ENCODE measurements at places on chromosomes 5 and 9. TPM values are rescaled to one million over a fixed set of nuclear protein-coding genes. Genes with fewer than 3 reads are reported as not detected.

DNA sequence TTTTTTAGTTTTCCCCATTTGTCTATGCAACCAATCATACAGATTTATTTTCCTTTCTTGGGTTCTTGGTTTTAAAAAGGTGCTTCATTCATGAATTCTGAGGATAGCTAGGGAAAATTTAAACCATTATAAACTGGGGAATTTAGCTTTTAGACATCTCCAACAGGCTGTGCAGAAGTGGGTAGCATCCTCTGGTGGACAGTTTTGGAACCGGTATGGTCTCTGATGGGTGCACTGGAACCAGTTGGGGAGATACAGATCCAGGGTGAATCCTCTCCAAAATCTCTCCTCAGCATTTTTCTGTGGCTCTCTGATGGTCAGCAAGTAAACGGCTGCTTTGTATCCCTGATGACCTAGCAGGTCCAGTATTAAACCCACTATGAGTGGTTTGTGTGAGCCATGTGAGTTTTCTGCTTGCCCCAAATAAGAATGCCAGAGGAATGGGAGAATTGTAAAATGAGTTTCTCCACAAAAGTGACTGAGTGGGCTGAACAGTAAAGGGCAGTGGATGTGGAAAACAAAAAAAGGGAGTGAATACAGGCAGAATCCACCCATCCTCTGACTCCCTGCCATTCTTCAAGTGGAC is 9.1 kb upstream of the DNAJC25 start:
- peaks cover 2% of the 10 kb centered on the region for H3K4me1 ChIP-seq
- no peaks in the 10 kb centered on the region for H3K27me3 ChIP-seq
- no peak overlapping the region for H3K4me3 ChIP-seq
- peak; percentile 64 for DNase-seq

- H3K36me3 ChIP-seq = no peaks in the 10 kb centered on the region
- no peaks in the 10 kb centered on the region for H3K27me3 ChIP-seq
- peaks cover 13% of the 10 kb centered on the region for H3K4me1 ChIP-seq
- no peak for DNase-seq
Measured at GRCh38 chr5:61461417-61461816, 129.4 kb downstream of the ZSWIM6 start.

DNA sequence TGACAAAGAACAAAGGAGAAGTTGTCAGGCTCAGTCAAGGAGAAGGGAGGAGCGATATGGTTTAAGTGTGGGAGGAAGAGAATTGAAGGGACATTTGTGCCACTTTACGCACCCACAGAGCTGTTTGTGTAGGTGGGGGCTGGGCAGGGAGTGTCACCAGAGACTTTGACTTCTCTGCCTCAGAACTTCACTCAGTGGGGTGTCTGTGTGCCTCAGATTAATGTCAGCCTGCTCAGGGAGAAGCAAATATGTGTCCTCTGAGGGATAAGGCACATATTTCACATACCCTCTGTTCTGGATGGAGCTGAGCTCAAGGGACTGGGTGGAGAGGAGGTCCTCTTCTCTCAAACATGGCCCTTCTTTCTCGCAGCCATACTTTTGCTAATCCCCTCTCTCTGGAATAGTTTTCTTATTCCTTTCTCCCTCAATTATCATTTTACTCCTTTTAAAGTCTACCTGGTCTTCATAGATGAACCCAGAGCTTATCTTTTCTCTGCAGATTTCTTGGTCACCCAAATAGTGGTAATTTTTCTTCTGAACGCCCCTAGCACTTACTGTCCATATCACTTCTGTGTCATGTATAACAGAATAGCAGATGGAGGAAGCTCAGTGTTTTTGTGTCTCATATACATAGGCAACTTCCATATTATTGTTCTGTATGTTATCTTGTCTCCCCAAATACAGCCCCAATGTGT is 77.0 kb downstream of the IQGAP2 start:
- DNase-seq = no peak
- no peak overlapping the region for H3K4me3 ChIP-seq
- no peaks in the 10 kb centered on the region for H3K4me1 ChIP-seq
- no peaks in the 10 kb centered on the region for H3K36me3 ChIP-seq

PSD2 gene
- total RNA-seq = not detected

DNA sequence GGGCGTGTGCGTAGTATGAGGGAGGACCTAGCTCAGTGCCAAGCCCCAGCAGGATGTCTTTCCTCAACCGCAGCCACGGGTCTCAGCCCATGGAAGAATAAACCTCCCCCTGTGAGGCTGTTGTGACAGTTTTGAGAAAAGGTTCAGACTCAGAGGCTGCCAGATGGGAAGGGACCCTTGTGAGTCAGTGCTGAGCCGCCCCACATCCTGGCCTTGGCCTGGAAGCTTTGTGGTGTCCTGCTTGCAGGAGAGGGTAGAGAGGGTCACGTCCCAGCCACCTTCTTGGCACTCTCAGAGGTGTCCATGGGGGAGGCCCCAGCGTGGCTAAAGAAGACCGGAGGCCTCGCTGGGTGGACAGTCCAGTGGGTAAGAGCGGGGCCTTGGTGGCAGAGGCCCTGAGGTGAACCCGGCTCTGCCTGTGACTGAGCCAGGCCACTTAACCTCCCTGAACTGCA is 2.8 kb downstream of the GRHPR start:
- H3K27me3 ChIP-seq = no peaks in the 10 kb centered on the region
- no peak overlapping the region for H3K27ac ChIP-seq
- DNase-seq = no peak
- H3K4me3 ChIP-seq = no peak overlapping the region
- H3K36me3 ChIP-seq = peaks cover 34% of the 10 kb centered on the region

DNA sequence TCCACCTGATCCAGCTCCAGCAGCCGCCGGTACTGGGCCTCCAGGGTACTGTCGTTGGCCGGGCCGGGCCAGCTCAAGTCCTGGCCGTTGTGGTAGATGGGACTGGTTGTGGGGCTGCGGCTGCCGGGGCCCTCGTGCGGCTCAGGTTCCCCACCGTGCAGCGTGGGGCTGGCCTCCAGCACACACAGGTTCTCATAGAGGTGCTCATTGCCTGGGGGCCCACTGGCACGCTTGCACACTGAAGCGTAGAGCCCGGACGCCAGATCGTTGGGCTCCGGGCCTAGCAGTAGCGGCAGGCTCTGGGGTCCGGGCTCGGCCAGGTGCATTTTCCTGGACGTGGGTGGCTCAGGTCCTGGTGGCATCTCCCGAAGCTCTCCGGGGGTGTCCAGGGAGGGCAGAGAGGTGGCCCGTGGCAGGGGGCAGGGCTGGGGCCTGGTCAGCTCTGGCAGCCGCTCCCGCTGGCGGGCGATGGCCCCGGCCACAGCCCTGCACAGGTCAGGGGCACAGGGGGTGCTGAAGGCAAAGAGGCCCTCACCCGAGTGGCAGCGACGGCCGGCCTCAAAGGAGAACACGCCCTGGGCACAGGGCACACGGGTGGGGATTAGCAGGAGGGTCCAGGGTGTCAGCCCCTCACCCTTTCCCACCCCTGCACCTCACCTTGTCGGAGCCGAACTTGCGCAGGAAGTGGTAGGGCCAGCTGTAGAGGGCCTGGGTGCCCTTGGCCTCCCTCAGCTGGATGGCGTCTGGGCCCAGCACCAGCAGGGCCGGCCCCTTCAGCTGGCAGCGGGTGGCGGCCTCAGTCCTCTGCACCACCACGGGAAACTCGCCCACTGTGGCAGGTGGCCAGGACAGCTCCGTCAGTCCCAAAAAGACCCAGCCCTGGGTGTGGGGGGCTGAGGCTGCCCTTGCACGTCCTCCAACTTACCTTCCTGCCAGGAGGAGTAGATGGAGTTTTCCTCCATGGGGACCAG is 5.3 kb downstream of the DOK3 start:
- no peak overlapping the region for H3K27ac ChIP-seq
- no peaks in the 10 kb centered on the region for H3K27me3 ChIP-seq
- H3K36me3 ChIP-seq = peaks cover 6% of the 10 kb centered on the region
- peaks cover 10% of the 10 kb centered on the region for H3K4me1 ChIP-seq

SLC12A7 gene
- total RNA-seq = 3.3 TPM

- DNase-seq = no peak
- H3K27me3 ChIP-seq = no peaks in the 10 kb centered on the region
- peaks cover 2% of the 10 kb centered on the region for H3K4me1 ChIP-seq
- H3K27ac ChIP-seq = no peak overlapping the region
- H3K36me3 ChIP-seq = no peaks in the 10 kb centered on the region
Measured at GRCh38 chr5:124180299-124180874, 566.1 kb downstream of the ZNF608 start.
